NCI-H748 treated with DMSO at 0.1 percent for 48 hours (cell line): ENCODE measurements at places on chromosomes 6 and 20.

GRCh38 chr6:134830194-134830593 lies 119.7 kb downstream of the ALDH8A1 start:
- DNase-seq: no peak

- no peak for DNase-seq
Measured at GRCh38 chr6:27531772-27532459, 59.0 kb upstream of the ZNF184 start.

DNA sequence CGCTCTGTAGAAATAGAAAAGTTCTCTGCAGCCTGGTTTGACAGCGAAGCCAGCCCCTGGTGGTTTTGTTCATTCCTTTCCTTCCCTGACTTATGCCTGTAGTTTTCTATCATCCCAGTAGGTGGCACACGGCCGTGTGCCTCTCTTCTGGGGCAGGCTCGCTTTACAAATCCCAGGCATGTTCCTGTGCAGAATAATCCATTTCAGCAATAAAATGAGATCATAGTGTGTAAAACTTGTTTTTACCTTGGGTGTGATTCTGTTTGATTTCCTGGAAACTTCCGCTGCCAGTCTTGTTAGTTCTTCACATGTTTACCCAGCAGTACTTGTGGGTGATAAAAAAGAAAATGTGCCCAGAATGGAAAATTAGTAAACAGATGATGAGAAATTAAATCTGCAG lies 7.4 kb upstream of the INSM1 start:
- DNase-seq: peak; percentile 96

- DNase-seq: no peak
Measured at GRCh38 chr6:106118835-106119431, 32.8 kb downstream of the PRDM1 start.

- DNase-seq: no peak
Measured at GRCh38 chr6:105869835-105870440, 216.2 kb upstream of the PRDM1 start.
